ENCODE measurements at places on chromosomes 5 and 9.

DNA sequence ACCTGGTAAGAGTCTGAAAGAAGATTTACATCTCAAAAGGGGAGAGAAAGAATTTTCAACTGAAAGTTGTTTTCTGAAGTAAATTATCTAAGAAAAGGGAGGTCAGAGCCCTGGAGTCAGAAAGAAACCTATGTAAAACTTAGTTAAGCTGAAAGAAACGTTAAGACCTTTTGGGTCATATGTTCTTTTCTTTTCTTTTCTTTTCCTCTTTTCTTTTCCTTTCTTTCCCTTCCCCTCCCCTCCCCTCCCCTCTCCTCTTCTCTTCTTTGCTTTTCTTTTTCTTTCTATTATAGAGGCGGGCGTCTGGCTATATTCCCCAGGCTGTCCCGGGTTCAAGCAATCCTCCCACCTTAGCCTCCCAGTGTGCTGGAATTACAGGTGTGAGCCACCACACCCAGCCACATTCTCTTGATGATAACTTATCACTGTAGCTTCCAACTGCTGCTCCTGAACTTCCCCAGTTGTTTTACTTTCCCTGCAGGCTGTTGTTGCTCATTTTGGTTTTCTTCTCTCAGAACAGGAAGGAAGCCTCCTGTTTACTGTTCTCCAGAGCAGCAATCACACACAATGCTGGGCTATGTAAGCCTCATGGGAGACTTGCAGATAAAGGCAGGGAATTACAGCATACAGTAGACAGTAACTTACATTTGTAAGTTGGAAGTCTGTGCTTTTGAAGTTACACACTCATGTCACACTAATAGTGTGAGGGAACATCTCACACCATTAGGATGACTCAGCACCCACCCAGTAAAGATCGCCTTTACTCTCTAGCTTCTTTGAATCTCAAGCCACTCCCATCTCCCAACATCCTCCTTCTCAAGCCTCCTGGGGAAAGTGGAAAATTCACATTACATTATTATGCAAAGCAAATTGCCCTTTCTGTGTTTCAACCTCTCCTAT lies 2216.6 kb upstream of the WWC1 start:
- DNase-seq = peak; percentile 2

GRCh38 chr5:3027185-3027865 lies 275.8 kb upstream of the IRX2 start:
- DNase-seq = no peak

GRCh38 chr9:78091731-78092130 lies 60.1 kb upstream of the GNAQ start:
- no peak for DNase-seq

GRCh38 chr5:60229691-60230185 lies 336.2 kb upstream of the PDE4D start:
- DNase-seq = no peak

- DNase-seq = peak; percentile 30
Measured at GRCh38 chr5:169944922-169945680, 35.2 kb downstream of the INSYN2B start.

Measured in epithelial cell of esophagus (primary cell).